Fibroblast of upper back skin (primary cell): ENCODE measurements at places on chromosomes 1 and 21.

GRCh38 chr1:226588484-226588883, 39.9 kb downstream of the STUM start:
- DNase-seq: no peak

GRCh38 chr1:31644560-31645273, at the start of gene PEF1:
Gene PEF1, minus strand, starts transcription at chr1:31644876. Its CDS starts 12 bp downstream, at chr1:31644864.
- peak; percentile 98 for DNase-seq

GRCh38 chr1:18352636-18353265, 128.0 kb upstream of the KLHDC7A start:
- DNase-seq: no peak

DNA sequence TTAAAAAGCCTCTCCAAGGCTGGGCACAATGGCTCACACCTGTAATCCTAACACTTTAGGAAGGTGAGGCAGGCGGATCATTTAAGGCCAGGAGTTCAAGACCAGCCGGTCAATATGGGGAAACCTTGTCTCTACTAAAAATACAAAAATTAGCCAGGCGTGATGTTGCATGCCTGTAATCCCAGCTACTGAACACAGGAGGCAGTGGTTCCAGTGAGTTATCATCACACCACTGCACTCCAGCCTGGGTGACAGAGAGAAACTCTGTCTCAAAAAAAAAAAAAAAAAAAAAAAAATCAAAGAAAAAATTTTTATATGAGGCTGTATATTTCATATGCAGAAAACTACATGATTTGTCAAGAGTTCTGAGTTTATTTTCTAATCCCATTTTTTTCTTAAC, 1107.1 kb upstream of the TMPRSS15 start:
- DNase-seq: no peak

DNA sequence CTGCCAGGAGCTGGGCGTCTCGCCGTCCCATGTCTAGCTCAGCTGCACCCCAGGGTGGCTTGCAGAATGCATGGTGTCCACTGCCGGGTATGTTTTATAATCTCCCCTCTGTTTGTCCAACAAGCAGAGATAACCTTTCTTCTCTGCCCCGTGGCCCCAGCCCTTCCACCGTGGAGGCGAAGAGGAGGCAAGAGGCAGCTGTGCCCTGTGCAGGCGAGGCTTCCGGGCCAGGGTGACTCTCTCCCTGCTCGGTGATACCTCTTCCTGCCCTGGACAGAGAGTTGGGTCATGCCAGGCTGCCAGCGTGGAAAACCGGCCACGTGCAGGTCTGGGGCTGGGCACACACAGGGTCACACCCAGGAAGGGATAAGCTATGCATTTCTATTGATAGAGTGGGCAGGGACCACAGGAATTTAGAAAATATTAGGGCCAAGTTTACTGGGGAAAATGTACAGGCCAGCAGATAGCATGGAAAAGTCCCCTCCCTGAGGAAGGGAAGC, at the start of gene TFF2:
Gene TFF2, minus strand, starts transcription at position 68 of the 500 bp plus-strand sequence. Its CDS starts 37 bp downstream, at position 31.
- no peak for DNase-seq

DNA sequence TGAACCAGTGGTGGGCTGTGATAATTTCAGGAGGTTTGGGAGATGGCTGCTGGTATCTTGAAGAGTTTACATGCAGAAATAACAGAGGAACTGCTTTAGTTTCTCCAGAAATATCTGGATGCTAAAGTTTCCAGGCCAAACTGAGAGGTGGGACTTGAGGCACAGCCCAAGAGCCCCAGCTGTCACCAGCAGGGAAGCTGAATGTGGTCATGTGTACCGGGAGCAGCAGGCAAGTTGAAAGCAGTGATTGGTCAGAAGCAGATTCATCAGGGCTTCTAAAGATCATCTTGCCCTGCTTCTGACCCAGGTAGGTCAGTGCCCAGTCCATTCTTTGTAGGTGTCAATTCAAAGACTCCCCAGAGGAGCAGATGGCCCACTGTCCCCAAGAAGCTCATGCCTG, 7.9 kb upstream of the RPTN start:
- no peak for DNase-seq

GRCh38 chr1:243924188-243924587, 74.1 kb upstream of the AKT3 start:
- peak; percentile 79 for DNase-seq

DNA sequence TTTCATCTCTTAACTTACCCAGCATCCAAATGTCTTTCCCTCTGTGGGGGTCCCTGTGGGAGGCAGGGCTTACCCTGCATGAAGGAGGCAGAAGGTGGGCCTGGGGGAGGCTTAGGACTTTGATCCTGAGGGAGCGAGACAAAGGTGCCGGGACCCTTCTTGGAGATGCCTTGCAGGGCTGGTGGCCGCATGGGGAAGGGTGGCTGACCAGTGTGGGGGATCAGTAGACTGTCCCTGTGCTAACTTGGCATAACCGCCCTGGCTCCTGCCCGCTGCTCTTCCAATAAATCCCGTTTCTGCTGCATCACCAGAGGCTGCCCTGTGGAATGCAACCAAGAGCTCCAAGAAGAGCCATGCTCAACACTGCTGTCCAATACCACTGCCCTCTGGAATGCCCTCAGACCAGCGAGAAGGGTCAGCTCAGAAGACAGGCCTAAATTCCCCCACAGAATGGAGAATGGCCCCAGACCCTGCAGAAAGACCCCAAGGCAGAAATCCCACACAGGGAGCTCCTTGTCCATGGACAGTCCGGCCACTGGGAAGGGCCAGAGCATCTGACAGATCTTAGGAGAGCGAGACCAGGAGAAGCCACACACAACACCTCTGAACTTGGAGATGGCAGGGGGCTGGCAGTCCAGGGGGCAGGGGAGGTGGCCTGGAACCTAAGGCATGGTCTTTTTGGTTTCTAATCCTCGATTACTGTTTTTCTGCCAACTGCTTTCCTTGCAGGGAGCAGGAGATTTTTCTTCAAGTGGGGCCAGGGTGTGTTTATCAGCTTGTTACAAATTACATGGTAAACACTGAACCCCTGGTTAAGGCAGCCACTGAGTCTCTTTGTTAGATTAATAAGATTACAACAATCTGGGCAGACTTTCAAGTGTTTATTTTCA, 46.7 kb upstream of the DMRTB1 start:
- DNase-seq: no peak

- no peak for DNase-seq
Observed at GRCh38 chr1:186330758-186331157, 44.3 kb downstream of the TPR start.

DNA sequence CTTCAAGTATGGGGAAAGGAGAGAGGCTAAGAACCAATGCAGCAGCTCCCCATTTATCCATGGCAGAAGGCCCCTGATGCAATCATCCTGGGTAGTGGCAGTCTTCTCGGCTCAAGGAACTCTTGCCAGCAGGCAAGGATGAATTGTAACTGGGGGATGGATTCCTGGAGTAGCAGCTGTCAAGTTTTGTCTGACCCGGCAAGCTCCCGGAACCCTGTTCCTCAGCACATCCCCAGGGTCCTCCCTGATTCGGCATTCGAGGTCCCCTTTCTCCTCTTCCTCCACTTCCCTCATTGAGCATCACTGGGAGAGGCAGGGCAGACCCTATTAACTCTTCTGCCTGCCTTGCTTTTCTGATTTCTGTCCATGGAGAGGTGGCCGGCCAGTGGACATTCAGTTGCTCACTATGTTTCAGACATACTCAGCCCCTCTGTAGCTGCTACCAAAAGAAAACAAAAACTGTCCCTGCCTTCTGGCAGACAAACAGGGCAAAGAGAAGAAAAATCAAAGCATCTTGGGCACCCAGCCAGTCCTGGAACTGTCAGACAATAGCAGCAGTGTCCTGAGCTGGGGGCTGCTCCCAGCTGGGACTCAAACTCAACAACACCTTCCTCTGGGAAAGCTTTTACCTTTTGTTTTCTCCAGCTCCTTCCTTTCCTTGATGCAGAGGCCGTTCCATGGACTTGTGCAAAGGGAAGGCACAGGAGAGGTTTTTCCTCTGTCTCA, 5.6 kb upstream of the PTCH2 start:
- no peak for DNase-seq

DNA sequence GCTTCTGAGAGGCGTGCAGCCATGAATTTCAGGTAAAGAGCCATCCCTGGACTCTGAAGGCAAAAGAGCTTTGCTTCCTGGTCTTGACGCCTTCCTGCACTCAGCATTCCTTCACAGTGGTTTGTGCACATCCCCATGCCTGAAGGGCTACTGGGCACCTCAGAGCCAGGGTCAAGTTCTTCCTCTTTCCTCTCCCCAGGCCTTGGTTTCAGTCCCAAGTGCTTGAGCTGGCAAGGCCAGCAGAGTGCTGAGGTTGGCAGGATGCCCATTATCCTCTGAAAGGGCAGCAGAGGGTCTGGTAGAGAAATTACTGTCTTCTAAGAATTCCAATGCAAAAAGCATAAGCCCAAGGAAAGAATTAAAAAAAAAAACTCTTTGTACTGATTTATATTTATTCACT, 1064.9 kb downstream of the TTLL7 start:
- DNase-seq: no peak

GRCh38 chr21:32770871-32771523, 558 bp downstream of the PAXBP1 start:
- DNase-seq: peak; percentile 51

- DNase-seq: peak; percentile 37
Observed at GRCh38 chr1:155598842-155599331, 11.1 kb upstream of the MSTO1 start.

DNA sequence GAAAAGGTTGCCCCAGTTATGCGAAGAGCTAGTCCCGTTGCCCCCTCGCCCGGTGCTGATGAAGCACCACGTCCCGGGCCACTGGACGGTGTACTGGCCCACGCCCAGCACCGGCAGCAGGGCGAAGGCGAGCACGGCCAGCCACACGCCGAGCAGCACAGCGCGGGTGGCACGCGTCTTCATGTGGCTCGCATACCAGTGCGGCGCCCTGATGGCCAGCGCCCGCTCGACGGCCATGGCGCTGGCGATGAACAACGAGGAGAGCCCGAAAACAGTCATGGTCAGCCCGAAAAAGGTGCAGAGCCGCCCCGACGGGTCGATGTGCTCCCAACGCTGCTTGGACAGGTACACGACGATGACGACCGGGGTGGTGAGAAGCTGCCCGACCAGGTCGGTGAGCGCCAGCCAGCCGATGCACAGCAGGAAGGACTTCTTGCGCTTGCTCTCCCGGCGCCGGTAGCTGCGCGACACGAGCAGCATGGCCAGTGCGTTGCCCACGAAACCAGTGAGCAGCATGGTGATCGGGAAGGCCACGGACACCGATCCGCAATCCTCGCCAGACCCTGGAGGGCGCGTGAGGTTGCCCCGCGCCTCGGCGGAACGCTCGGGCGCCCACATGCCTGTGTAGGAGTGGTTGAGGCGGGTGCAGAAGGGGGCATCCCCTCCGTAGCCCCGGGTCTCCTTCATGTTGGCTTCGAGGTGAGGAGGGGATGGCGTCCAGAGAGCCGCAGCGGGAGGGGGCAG, 553 bp downstream of the PTGER3 start:
- DNase-seq: peak; percentile 11

- DNase-seq: no peak
Observed at GRCh38 chr1:39910263-39910662, 8.5 kb upstream of the MYCL start.

- DNase-seq: peak; percentile 99
Observed at GRCh38 chr21:38289705-38290485, 33.1 kb downstream of the KCNJ15 start.

DNA sequence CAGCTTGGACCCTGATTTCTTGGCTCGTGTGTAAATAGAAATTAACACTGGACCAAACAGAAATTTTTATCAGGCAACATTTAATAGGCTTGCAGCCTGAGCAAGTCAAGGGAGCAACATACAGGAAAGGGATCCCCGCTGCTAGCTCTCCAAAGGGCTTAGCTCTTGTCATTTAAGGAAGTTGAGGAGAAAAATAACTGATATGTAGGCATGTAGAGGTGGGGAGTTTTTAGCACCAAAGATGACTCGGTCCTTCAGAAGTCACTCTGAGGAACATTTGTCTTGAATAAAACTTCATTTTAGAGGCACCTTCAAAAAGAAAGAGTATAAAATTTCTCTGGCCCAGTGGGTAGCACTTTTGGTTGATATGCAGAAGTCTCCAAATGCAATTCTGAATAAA, 27.1 kb downstream of the GBP2 start:
- no peak for DNase-seq

- DNase-seq: no peak
Observed at GRCh38 chr1:175419684-175420517, 227.3 kb upstream of the KIAA0040 start.

- DNase-seq: peak; percentile 34
Observed at GRCh38 chr1:58782178-58783089, 1.4 kb downstream of the JUN start.

DNA sequence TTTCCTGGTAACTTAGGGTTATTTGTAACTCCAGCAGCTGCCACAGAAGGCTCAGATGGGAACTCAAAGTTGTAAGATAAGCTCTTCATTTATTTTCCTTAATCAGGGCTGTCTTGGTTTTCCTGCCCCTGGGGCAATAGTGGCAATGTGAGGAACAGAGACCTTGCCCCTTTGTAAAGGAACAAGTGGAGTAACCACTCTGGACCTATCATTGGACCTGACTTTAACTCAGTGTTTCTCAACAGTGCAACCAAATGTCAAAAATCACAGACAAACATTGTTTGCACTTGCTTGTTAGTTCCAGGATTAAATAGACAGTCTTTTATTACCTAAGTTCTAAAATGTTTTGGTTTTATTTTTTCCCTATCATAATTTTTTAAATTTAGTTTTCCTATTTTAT, 2.8 kb upstream of the FMO3 start:
- DNase-seq: no peak

DNA sequence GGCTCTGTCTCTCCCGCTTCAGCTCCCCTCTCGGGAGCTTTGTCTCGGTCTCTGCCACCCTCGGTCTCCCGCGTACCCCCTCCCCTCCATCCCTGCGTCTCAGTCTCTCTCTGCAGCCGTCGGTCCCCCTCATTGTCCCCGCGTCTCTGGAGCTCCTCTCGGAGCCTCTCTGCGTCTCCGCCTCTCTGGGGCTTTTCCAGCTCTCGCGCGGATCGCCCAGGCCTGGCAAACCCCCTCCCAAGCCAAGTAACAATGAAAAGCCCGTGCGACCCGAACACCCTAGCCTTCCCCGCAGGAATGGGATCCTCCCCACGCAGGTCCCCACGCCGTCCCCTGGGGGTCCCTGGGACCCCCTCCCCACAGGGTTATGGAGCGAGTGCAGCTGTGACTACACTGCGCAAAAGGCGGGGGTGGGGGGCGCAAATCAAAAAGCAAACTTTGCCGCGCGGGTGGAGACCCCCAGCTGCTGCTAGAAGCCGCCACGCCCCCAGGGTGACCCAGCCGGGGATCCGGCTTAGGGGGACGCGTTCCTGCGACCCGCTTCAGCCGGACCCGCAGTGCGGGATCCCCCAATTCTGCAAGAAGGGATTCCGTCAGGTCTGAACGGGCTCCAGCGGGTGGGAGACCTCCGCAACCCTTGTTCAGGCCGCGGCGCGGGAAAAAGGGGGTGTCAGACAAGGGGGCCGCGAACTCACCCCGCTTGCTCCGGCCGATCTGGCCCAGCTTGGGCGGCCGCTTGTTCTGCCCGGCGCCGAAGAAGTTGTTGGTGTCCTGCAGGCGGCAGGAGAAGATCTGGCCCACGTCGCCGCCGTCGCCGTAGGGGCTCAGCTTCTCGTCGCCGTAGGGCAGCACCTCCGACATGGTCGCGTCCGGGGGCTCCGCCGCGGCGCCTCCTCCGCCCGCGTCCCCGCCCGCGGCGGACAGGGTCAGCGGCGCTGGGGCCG, 1.2 kb downstream of the CAMK2N1 start:
- no peak for DNase-seq
